ENCODE measurements at places on chromosomes 1 and 21. TPM values are rescaled to one million over a fixed set of nuclear protein-coding genes. Genes with fewer than 3 reads are reported as not detected.

The SH2D2A gene
- 12.1 TPM for total RNA-seq

The PLA2G4A gene
- total RNA-seq: 11.4 TPM

The SPATA21 gene
- not detected for total RNA-seq

The FMO5 gene
- 0.21 TPM for total RNA-seq

The DCDC2B gene
- total RNA-seq: not detected

The OR2L5 gene
- total RNA-seq: not detected
